ENCODE measurements at places on chromosomes 11 and 22.

DNA sequence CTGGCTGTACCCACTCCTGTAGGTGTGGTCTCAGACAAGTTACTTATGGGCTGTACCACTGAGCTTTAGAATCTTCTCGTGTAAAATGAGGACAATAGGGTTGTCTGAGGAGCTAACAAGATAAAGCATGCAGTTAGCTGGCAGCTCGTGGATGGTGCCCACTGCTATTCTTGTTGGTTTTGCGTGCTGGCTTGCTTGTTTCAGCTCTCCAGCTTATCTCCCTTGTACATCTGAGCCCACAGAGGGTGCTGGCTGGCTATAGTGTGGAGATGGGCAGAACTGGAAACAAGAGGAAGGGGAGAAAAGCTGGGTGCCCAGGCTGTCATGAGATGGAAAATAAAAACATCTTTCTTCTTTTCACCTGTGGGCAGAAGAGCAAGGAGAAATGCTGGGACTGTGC, 46.5 kb upstream of the GALNT18 start:
- no peak for DNase-seq

DNA sequence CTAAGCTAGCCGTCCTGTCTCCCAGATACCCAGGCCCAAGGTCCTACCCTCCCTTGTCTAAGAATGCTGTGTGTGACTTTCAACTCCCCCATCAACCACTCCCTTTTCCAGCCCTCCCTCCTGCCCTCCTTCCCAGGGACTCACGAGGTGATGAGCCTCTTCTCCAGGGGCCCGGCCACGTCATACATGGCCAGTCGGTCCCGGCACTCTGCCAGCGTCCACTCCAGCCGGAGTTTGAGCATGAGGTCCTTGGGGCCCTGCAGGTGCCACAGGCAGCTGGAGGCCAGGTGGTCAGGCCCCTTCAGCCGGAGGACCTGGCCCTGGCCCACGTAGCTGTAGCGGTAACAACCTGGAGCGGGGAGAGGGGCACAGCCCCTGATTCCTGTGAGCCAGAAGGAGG, 20.1 kb downstream of the TMPRSS6 start:
- no peak for DNase-seq

DNA sequence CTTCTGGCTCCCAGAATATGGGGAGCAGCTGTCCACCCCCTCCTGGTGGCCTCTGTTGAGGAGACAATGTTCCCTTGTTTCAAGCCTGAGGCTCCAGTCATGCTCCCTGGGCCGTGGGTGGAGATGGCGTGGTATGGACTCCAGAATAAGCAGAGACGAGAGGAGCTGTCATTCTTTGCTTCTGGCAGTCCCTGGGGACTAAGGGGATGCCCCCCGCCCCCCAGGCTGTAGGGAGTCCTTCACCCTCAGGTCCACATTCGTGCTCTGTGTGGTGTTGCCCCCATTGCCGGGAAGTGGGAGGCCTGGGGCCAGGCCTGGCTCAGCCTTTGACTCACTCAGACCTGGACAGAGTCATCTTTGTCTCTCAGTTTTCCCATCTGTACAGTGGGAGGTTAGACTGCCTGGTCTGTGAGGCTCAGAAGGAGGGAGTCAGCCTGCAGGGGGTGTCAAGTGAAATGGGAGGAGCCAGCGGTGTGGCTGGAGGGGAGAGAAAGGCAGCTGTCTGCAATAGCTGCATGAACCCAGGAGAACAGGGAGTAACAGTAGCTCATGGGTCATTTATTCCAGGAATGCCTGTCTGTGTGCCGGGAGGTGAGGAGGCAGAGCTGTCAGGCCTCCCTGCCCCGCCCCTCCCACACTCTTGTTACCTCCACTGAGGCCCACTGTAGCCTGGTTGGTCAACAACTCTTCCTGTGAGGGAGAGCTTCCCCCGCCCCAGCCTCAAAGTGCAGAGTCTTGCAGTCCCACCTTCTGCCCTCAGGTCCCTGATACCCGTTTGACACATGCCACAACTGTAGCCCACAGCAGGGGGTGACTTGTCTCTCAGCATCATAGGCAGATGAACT, 6.3 kb downstream of the ARHGEF17 start:
- DNase-seq, result no peak

- DNase-seq, result no peak
Observed at GRCh38 chr11:66915046-66915832, 42.9 kb downstream of the PC start.

GRCh38 chr11:62933285-62933684, 12.1 kb upstream of the CHRM1 start:
- no peak for DNase-seq

- DNase-seq, result no peak
Observed at GRCh38 chr11:132024587-132025295, 654.3 kb downstream of the NTM start.

- no peak for DNase-seq
Observed at GRCh38 chr22:27262361-27262760, 539.2 kb downstream of the MN1 start.

DNA sequence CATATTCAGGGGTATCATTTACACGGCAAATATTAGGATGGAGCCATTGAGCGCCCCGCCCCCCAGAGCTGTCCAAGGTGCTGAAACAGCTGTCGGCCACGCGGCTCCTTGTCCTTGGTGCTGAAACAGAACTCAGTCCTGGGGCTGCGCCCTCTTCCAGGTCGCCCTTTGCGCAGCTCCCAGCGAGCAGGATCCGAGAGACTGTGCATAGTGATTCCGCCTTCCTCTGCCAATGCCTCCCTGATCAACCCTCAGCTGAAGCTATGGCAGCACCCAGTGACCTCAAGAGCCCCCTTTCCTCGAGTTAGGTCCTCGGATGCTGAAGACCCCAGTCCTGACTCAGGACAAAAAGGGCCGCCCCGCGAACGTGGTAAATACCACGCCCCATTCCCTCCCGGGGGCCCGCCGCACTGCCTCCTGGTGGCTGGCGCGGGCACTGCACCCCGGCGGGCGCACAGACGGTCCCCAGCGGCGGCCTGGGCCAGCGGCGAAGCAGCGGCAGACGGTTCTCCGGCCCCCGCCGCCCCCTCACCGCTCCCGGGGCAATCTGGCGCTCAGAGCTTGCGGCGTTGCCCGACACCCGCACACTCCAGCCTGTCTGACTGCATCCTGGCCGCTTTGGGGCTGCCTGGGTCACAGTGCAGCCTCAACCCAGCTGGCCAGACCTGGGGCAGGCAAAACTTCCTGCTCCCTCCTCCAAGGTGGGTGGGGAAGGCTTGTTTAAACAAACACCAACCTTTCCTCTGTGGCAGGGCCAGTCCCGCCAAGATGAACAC, 13.4 kb downstream of the SYT7 start:
- DNase-seq, result peak; percentile 55

DNA sequence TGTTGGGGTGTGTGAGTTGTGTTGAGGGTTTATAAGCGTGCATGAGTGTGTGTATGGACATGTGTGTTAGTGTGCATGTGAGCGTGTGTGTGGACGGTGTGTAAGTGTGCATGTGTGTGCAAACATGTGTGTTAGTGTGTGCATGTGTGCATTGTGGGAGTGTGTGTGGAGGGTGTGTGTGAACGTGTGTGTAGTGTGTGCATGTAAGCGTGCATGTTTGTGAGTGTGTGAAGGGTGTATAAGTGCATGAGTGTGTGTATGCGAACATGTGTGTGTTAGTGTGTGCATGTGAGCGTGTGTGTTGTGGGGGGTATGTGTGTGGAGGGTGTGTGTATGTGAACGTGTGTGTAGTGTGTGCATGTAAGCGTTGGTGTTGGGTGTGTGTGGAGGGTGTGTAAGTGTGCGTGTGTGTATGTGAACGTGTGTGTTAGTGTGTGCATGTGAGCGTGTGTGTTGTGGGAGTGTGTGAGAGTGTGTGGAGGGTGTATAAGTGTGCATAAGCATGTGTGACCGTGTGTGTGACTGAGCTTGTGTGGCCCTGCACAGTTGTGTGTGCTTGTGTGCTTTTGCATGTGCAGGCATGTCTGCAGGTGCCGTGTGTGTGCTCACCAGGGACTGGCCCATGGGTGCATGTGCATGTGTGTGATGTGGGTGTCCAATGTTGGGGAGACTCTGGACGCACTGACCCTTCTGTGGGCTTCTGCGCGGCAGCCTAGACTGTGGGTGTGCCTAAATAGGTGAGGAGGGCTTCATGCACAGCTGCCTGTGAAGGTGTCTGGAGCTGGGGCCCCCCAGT, 866.2 kb downstream of the TBC1D22A start:
- DNase-seq, result no peak
